Esophagus mucosa (tissue), 1 donor: ENCODE measurements at places on chromosomes 16 and 17.

- no peak for ATAC-seq
These were observed 2.0 kb upstream of the GLIS2 start for GRCh38 chr16:4313563-4314531.

DNA sequence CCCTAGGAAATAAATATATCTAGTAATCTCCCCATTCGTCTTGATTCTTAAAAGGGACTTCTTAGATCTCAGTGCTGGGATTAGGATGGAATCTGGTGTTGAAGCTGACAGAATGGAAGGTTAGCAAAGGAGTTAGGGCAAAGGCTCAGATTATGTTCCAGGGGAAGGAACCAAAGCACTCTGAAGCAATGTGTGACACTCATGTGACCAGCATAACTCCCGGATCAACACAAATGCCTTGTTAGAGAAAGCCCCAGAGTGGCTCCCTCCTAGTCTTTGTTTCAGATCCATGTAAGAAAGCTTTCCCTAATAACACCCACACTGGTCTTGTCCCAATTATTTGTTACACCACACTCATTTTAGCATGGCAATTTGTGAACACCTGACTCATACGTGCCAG, 62.6 kb upstream of the ERN1 start:
- no peak for ATAC-seq

- no peak for ATAC-seq
These were observed 1.3 kb downstream of the MT1X start for GRCh38 chr16:56683424-56684172.

DNA sequence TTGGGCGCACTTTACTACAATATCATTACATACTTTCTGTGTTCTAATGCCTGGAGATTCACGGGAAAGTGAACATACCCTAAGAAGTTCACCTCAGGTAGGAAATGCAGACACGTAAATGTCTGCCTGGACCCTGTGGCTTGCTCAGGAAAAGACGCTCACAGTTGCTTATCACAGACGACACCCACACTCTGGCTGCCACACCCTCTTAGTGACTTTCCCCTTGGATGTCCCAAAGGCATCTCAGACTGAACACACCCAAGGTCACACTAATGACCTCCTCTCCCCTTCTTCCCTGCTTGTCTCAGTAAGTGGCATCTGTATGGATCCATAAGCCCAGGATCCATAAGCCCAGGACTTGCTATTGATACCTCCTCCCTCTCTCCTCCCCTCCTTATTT, 32.6 kb downstream of the CDRT15 start:
- no peak for ATAC-seq

- ATAC-seq: no peak
These were observed 213.4 kb downstream of the SOX9 start for GRCh38 chr17:72334205-72334604.

GRCh38 chr16:79483336-79483735, 117.2 kb downstream of the MAF start:
- no peak for ATAC-seq

- peak; percentile 63 for ATAC-seq
These were observed at the start of gene HYDIN for GRCh38 chr16:71230122-71230845. TSS of gene HYDIN (minus strand) at chr16:71230722. CDS start at chr16:71186895, 43,827 bp downstream.

- peak; percentile 25 for ATAC-seq
These were observed 7.1 kb downstream of the MINK1 start for GRCh38 chr17:4839965-4840892.

DNA sequence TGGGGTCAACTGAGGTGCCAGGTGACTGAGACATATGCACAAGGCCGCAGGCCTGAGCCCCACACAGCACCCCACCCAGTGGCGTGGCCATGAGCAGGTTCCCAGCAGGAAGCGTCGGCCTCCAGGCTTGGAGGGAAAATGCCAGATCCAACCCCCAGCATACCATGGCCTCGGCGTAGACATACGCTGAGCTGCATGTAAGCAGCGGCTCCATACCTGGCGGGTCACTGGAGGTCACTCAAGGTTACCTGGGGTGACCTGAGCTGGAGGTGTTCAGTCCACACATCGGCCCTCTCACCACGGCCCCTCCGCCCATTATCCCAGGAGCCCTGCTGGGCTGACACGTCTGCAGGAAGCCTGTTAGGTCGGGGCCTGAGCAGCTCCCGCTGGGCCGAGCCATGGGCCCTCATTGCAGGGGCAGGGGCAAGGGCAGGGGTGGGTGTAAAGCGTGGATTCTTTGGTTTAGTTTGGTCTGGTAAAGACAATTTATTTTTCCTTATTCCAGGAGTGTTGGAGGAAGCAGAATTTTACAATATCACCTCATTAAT, 15.2 kb downstream of the KCTD5 start:
- no peak for ATAC-seq

DNA sequence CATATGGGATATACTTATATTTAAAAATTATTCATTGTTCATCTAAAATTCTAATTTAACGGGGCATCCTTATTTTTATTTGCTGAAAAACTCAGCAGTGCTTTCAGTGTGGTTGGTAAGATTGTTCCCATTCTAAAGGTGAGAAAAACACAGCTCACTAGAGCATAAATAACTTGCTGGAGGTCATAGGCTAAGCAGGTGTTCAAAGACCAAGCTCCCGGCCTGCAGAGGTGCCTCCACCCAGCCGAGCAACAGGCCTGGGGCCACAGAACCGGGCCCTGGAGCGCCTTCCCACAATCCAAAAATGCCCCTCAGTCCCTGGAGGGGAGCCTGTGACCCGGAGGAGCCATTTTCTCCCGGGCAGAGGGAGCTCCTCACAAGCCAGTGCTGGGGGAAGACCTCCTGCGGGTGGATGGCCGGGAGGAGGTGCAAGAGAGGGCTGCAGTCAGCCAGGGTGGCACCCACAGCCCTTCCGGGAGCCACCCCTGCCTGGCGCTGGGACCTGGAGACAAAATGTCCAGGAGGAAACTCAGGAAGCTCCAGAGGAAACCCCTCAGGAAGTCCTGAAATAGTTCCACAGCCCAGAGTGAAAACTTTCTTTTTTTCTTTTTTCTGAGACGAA, 14.7 kb downstream of the ABR start:
- ATAC-seq: peak; percentile 53

DNA sequence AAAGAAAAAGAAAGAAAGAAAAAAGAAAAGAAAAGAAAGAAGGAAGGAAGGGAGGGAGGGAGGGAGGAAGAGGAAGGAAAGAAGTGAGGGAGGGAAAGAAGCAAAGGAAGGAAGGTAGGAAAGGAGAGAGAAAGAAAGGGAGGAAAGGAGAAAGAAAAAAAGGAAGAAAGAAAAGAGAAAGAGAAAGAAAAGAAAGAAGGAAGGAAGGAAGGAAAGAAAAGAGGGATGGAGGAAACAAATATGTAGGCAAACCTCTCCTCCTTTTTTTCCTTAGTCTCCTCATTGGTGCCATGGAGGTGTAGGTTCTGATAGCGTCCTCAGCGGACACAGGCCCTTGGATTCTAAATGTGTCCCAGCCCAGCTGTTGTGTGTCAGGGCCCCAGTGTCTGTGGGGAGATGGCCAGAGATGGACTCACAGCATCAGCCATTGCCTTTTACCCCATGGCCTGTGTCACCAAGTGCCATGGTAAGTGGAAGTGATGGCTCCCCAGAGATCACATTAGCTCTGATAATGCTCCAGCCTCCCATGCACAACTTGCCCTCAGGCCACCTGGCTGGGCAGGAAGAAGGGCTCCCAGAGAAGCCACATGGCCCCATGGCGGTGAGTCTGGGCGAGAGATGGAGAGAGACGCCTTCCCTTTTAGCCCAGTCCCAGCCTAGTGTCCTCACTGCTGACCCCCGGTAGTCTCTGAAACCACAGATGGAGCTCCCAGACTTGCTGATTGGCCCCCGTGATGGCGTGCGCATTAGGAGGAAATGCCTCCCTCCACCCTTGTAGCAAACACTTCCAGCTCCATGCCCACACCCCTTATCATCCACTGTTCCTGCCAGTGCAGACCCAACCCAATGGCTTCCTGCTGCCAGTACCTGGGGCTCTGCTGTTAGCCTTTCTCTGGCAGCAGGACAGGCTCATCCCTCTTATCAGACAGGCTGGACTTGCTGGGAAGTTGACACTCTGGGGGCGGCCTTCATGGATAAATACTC, 3.7 kb upstream of the SLC6A2 start:
- ATAC-seq: no peak

DNA sequence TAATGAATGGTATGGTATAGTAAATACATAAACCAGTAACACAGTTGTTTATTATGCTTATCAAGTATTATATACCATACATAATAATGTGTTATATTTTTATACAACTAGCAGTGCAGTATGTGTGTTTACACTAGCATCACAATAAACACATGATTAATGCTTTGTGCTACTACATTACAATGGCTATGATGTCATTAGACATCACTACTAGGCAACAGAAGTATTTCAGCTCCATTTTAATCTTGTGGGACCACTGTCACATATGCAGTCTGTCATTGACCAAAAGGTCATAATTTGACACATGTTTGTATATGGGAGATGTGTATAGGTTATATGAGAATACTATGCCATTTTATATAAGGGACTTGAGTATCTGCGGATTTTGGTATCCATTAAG, 32.7 kb downstream of the TRIM37 start:
- ATAC-seq: no peak

- ATAC-seq: no peak
These were observed 14.6 kb downstream of the RSL1D1 start for GRCh38 chr16:11836650-11837244.

GRCh38 chr17:6831661-6832263, at the start of gene TEKT1:
TSS of gene TEKT1 (minus strand) at chr17:6831729. CDS start at chr17:6830376, 1,353 bp downstream.
- peak; percentile 89 for ATAC-seq

DNA sequence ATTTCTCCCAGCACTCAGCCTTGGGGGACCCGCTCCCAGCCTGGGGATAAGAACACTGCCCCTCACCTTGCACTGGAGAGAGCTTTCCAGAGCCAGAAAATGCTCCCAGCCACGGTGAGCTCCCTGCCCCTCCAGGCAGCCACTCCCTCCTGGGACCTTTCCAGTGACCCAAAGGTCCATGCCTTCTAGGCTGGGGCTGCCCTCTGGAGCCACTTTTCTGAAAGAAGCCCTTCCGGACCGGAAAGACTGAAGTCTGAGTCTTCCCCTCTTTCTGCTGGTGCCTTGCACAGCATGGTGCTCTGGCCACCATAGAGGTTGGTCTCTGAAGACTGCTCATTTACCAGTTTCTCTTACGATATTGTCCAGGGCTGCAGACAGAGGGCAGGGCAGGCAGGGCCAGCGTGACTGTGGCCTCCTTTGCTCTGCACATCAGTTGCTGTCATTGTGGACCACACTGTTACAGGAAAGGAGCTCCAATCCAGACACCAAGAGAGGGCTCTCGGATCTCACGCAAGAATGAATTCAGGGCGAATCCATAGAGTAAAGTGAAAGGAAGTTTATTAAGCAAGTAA, 7.1 kb upstream of the ABCC12 start:
- no peak for ATAC-seq

DNA sequence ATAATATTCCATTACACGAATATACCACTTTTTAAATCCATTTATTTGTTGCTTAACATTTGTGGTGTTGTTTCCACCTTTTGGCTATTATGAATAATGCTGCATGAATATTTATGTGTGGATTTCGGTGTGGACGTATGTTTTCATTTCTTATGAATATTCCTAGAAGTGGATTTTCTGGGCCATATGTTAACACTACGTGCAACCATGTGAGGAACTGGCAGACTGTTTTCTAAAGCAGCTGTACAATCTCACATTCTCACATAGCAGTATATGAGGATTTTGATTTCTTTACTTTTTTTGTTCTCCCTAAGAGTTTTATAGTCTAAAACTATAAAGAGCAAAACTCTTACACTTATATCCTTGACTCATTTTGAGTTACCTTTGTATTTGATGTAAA, 143.4 kb downstream of the MAP2K4 start:
- ATAC-seq: no peak

DNA sequence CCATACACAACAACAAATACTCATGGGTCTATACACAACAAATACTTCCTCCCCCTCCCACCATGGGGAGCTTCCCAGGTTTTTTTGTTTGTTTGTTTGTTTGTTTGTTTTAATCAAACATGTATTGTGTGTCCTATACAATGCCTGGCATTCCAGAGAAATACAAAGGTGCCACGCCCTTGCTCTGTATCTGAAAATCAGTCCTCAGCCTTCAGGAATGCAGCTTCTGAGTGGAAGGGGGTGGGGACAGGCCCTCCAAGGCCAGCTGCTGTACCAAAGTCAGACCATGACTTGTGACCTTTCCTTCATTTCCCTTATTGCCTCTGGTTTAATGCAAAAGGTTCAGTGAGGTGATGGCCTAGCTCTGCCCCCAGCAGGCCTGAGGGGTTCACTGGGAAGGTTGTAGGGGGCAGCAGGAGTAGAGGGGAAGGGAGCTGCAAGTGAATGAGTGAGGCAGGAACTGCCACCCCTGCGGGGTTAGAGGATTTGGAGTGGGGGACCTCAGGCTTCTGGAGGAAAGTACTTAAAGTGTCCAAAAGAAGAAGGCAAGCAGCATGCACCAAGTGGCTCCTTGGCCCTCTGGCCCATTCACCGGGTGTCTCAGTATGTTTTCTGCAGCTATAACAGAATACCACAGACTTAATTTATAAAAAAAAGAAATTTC, 105.2 kb downstream of the CLEC16A start:
- no peak for ATAC-seq

- no peak for ATAC-seq
These were observed 2.4 kb downstream of the EFNB3 start for GRCh38 chr17:7707446-7707845.

DNA sequence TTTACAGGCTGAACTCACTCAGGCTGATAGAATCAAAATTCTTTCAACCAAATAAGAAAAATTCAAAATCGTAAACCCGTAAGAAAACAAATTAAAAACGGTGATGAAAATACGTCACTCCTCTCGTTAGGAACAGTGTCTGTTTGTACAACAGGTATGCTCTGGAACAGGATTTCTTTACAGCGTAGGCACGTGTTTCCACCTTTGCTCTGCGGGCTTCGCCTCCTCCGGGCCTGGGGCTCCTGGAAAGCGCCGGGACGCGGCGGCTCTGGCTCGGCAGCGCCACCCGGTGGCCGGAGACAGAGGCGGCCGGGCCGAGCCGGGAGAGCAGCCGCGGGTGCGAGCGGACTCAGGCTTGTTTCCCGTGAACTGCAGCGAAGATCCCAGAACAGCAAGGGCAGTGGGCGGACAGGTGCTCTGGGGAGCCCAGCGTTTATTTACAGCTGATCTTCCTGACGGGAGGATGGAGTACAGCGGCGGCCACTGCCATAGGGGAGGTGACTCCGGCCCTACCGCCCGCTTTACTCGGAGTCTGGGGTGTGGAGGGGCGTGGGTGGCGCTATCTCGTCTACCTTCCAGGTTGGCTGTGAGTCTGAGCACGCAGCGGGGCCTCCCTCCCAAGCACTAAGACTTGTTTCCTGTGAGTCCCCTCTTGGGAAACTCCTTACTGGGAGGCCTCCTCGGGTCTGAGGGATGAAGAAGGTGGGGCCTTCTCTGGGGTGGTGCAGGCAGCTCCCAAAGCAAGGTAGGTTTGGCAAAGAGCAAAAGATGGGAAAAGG, 40.5 kb upstream of the ATP2A3 start:
- peak; percentile 69 for ATAC-seq
